ENCODE measurements at places on chromosomes 2 and 18.

DNA sequence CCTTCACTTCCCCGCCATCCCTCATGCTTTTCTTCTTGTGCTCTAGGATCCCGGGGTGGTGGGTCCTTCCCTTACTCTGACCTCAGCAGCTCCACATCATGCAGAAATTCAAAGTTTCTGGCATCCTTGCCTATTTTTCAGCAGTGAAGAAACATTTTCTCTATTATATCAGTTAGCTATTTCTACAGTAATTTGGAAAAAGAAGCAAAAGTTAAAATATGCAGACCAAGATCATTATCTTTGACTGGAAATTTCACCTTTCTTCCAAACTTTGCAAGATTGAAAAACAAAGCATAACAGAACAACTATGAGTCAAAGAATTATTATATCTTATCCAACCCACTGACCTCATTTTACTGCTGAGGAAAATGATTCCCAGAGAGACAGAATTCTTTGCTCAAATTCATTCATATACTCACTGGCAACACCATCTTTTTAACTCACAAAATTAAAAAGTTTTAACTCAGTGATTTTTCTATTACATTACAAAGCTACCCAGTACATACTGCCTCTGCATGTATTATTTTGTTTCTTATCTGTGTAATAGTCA lies 40.5 kb downstream of the ANTXR1 start:
- DNase-seq, result no peak

DNA sequence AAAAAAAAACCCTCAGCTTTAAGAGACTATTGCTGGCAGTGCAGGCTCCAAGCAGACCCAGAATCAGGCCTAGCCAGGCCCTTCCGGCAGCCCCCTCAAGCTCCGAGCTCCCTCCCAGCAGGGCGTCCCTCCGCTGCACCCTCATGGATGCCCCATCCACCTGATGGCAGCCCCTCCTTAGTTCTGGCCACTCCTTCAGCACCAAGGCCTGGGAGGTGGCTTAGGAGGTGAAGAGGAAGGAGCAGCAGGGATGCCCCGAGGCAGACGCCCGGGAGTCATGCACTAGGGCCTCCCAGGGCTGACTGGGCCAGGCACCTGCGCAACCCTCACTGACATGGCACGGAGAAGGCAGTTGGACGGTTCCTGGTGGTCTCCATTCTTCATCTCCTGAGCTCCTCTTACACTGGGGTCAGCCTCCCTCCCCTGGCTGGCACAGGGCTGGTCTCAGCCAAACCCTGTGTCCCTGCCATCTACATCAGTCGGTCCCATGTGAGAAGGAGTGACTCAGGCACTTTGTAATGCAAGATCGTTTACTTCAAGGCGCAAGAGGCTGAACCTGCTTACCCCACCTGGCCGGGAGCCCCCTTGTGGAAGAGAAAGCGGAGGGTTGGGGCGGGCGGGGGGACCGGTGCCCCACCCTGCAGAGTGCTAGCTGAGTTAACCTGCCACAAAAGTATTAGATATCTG lies 53.5 kb upstream of the ID2 start:
- no peak for DNase-seq

DNA sequence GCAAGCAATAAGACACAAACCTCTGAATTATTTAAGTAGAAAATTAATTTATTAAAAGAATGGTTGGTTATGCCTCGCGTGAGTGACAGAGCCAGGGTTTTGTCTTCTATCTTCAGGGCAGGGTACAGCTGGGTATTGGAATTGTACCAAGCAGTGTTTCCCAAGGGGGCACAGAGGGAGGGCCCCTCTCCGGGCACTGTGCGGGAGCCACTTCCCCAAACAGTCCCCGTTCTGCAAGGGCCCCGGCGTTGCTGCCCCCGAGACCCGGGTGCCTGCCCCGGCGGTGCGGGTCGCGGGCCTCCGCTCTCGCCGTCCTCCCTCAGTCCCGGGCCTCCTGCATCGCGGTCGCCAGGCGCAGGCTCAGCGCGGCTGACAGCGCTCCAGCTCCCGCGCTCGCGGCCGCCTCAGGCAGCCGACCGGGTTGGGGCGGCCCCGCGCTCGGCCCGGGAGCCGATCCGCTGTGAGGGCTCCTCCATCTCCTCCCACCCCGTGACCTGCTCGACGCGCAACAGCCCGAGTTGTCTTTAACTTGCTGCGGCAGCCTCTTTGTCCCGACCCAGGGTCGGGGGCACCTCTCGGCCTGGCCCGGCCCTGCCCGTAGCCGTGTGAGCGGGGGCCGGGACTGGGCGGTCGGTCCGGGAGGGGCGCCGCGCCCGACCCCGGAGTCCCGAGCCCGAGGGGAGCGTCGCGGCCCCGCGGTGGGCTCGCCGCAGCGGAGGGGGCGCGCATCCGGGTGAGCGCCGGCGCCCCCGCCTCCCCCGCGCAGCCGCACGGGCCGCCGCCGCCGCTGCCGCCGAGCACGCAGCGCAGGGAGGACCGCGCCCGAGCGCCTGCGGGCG lies 620 bp upstream of the GALNT1 start:
- DNase-seq, result peak; percentile 70

GRCh38 chr2:31660812-31661335 lies 80.1 kb upstream of the SRD5A2 start:
- DNase-seq, result no peak

GRCh38 chr2:8139668-8140200 lies 542.1 kb upstream of the ID2 start:
- DNase-seq, result no peak

DNA sequence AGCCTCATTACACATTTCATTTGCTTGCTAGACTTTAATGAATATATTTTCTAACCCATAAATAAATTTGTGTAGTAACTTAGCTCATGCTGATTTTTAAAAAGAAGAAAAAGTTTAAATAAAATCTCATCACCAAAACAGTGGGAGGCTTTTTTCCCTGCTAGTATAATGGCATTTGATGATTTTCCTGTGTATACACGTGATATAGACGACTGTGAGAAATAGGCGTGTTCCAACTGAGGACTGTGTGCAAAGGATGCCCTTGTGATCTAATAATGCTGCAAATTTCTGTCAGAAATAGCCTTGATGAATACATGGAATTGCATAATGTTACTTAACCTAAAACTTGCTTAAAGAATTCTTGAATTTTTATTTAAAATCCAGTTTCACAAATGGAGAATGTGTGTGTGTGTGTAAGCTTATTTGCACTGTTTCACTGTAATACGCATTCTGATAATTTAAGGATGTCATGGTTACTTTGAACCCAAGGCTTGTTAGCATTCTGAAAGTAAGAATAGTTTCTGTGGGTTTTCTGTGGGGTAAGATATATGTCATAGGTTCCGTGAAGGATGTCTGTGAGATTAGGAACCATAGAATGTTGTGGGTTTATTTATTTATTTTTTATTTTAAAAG lies 178.0 kb downstream of the DLGAP1 start:
- DNase-seq, result no peak

- DNase-seq, result no peak
Measured at GRCh38 chr2:158459161-158460003, 2.6 kb downstream of the PKP4 start.

DNA sequence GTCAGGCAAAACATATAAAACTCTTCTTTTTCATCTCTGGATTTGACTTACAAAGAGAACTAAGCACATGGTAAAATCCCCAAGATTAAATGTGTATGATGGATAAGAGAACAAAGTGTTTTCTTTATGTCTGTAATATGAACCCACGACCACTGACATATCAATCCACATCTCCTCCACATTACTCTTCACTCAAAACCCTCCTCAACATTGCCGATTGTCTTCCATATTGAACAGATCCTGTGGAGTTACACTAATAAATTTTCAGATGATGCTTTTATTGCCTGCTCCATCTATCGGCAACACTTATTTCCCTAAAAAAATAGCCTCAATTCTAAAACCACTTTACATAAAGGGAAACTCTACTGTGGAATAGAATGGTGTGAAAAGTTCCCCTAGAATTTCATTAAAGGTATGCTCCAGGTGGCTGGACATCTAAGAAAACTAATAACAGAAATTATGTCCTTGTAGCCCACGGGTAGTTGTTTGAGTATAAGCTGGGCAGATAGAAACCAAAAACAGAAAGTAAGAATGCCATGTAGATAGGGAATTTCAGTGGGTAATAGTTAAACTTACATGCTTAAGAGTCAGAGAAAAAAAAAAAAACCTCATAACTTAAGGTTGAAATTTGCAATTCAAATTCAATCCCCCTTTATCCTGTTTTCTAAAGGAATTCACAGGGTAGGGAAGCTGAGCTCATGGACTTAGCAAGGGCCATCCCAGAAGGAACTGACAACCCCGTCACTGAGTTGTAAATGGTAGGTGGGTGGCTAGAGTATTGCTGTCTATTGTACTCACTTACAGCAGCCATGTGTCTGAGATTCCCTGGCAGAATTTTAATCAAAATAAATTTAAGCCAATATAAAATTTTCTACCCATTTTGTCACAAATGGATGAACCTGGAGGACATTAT lies 305.4 kb upstream of the LYPD1 start:
- no peak for DNase-seq

GRCh38 chr2:182713601-182714000 lies 2.5 kb upstream of the DNAJC10 start:
- no peak for DNase-seq

DNA sequence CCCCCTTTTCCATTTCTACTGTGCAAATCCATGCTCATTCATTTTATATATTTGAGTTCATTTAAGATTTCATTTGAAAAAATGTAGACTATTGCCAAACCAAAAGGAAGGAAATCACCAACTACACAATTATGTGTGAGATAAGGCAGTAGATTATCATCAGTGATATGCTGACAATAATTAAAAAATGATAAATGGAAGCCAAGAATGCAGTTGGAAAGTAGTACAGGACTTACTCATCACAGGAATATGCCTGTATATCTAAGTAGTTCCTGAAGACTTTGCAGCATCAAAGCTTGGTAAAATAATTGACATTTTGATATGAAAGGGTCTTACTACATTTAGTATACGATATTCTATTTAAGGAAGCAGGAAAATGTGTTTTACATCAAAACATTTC lies 166.1 kb upstream of the OTX1 start:
- no peak for DNase-seq

- no peak for DNase-seq
Measured at GRCh38 chr2:54606393-54606958, 117.0 kb upstream of the EML6 start.

DNA sequence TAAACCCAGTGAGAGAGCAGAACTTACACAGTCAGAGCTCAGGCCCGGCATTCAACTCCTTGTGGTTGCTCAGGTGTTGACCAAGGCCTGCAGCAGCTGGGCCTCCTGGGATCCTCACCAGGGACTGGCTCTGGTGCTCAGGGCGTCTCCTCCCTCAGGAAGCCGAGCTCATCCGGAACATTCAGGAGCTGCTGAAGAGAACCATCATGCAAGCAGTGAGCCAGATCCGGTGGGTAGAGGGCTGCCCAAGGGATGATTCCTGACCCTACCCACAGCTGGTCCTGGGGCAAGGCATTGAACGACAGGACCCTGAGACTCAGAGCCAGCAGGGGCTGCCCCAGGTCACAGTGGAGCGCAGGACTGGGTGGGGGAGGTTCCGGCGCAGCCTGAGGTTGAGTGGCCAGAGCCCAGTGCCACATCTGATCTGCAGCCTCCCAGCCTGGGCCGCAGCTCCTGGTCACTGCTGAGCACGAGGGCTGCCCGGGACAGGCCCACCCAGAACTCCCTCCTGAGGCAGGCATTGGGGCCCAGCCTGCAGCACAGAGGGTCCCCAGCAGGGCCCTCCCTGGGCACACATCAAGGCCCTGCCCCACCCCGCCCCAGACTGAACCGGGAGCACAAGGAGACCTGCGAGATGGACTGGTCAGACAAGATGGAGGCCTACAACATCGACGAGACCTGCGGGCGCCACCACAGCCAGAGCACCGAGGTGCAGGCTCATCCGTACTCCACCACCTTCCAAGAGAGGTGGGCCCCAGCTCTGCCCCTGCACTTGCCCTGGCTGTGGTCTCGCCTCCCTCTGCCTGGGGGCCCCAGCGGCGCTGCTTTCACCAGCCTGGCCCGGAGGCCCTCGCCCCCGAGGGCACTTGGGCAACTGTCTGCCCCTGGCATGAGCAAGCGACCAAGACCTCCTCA lies 2.4 kb downstream of the TEKT4 start:
- no peak for DNase-seq

All from left cardiac atrium (tissue), 4 donors.